ENCODE measurements at places on chromosomes 2 and 18.
A peak's percentile ranks its signal among the peaks of the same experiment; 100 is the strongest.

- DNase-seq, result peak; percentile 90
Measured at GRCh38 chr2:64606479-64607363, 47.0 kb downstream of the SERTAD2 start.

DNA sequence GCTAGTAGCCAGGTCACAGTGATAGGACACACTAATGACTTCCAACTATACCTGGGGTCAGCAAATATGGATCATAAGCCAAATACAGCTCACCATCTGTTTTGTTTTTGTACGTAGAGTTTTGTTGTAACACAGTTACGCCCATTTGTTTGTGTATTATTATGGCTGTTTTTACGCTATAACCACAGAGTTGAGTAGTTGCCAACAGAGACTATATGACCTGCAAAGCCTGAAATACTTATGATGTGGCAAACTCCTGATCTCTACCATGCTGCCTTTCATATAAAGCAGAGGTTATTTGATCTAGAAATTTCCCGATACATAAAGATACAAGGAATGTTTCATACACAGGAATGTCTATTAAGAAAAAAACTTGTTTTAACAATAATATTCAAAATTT is 152.2 kb downstream of the HNMT start:
- DNase-seq, result no peak

GRCh38 chr2:11582612-11582861 is 48.7 kb downstream of the GREB1 start:
- DNase-seq, result no peak

DNA sequence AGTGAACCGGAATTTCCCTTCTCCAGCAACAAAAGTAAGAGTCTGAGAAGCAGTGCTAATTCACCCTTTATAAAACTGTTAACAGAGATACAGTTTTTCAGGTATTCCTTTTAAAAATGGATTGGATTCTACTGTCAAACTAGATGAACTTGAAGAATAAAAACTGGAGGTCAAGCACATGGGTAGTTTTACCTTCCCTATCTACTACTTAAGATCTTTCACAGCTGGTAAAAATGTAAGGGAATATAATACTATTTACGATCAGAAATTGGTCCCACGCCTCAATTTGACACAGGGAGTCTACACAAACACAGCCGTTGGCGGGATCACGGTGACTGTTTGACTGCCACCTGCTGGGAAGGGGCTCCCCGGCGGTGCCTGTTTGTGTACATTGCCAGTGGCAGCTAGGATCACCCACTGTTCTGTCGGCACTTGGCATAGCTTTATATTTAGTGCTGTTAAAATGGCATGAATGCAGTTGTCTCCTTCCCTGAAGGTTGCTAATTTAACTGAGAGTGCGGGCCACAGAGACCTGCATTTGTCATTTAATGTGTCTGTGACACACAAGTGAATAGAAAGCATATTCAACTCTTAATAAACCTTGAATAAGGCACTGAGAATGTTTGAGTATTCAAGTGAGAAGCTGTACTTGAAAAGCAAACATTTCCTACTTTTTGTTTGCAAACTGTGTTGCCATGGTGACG is 59.5 kb downstream of the ABCG8 start:
- DNase-seq, result no peak

DNA sequence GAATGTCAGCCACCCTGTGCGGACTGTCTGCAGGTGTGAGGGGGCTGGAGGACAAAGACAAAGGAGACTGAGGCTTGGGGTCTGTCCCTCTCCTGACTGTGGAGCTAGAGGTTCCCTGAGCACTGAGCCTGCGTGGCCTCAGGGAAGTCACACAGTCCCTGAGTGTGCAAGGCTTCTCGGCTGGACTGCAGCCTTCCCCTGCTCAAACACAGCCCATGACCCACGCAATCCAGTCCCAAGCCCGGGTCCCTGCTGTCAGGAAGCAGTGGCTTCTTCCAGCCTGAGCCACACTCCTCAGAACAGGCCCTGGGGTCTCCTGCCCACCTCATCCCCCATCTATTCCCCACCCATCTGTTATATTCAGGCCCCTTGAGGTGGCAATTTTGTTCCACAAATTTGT is 2.7 kb downstream of the ASTL start:
- no peak for DNase-seq

- DNase-seq, result no peak
Measured at GRCh38 chr2:47299555-47299954, 103.4 kb upstream of the MSH2 start.

DNA sequence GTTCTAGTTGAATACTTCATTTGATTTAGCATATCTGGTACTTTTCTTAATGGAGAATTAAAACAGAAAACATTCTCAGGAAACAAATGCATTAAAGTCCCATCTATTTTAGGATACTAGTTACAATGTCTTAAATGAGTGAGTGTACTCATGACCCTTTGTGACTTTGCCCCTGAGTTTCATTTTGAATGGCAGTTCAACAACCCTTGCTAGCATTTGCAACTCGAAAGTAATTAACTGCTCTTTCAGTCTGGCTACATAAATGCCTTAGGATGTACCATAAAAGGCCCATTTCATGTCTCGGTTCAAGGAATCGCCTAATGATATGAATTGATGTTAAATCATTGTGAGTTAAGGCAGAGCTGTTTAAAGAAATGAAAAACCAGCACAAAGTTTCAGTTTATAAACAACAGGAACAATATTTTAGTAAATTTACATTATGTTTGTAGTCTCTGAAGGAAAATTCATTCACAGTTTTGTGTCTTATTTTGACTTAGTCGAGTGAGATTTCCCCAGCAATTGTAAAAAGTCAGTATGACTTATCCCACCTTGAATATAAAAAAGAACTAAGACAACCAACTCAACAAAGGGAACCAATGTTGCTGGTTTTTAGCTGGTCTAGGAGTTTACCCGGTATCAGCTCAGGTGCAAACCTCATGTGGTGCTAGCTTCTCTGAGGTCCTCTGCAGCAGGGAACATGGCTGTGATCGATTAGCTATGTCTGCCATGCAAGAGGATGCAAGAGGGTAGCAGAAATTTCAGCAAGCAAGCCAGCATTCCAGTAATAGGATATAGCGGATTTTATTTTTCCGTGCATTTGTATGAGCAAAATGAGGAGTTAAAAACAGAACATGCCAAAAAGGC is 386.2 kb downstream of the PTPRM start:
- no peak for DNase-seq

- DNase-seq, result no peak
Measured at GRCh38 chr18:79062806-79063205, 6.4 kb upstream of the ATP9B start.

GRCh38 chr18:54696616-54697293 is 105.7 kb downstream of the DYNAP start:
- no peak for DNase-seq

DNA sequence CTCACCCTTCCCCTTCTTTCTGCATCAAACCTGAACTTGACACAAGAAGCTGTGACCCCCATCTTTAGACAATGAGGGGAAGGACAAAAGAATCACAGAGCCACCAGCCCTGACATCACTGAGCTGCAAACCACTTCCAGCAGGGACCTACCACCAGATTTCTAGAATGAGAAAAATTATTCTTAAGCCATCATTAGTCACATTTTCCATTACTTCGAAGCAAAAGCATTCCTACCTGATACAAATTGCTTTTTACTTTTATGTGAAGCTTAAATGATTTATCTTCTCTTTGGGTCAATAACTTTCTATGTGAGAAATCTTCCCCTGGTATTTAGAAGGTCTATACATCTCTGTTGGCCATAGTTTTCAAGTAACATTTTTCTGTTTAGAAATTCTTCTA is 134.8 kb downstream of the TCF4 start:
- no peak for DNase-seq

GRCh38 chr2:237441605-237442274 is 27.8 kb upstream of the COL6A3 start:
- DNase-seq, result peak; percentile 51

GRCh38 chr2:583666-584065 is 93.5 kb downstream of the TMEM18 start:
- DNase-seq, result no peak

GRCh38 chr2:240638512-240639160 is 13.4 kb downstream of the GPR35 start:
- no peak for DNase-seq

DNA sequence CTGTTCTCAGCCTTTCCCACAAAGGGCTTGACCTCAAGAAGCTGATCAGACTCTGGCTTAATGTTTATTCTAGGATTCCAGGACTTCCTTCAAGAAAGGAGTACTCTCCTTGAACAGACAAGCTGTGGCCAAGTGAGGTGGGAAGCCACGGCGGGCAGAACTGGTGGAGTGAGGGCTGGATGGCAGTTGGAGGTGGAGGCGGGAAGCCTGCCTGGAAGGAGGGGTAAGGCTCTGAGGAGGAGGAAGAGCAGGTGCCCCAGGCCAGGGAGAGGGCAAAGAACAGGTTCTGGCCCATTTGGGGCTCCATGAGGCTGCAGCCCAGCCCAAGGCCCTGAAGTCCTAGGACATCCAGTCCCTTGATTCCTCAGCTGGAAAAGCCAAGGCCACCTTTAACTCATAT is 143.9 kb downstream of the CYP26B1 start:
- no peak for DNase-seq

GRCh38 chr2:69097891-69098655 is 85.1 kb downstream of the ANTXR1 start:
- DNase-seq, result no peak

DNA sequence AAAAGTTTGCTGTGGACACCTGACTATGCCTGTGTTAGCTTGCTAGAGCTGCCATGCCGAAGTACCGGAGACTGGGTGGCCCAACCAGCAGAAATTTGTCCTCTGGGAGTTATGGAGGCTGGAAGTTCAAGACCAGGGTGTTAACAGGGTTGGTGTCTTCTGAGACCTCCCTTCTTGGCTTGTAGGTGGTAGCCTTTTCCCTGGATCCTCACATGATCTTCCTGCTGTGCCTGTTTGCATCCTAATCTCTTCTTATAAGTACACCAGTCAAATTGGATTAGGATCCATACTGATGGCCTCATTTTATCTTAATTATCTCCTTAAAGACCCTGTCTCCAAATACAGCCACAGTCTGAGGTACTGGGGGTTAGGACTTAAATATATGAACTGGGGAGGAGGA is 845 bp downstream of the TMEM177 start:
- DNase-seq, result no peak

DNA sequence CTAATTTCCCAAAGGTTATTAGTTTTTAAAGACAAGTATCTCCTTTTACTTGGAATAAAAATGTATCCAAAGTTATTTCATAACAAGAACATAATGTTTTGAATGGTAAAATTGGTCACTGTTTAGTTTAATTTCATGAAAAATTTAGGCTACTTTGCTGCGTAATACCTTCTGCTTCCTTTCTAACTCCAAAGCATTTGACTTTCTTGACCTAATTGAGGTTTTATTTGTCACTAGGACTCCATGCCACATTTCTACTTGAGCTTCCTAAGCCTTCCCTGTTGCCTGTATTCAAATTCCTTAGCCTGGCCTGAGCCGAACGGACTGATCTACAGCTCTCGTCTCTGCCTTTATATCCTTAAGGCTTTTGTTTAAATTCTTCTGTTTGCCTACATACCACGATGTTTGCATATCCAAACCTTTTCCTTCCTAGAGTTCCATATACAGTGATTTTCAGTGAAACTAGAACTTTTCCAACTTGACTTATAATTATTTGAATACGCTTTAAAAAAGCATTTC is 25.1 kb downstream of the ARMC9 start:
- DNase-seq, result no peak

DNA sequence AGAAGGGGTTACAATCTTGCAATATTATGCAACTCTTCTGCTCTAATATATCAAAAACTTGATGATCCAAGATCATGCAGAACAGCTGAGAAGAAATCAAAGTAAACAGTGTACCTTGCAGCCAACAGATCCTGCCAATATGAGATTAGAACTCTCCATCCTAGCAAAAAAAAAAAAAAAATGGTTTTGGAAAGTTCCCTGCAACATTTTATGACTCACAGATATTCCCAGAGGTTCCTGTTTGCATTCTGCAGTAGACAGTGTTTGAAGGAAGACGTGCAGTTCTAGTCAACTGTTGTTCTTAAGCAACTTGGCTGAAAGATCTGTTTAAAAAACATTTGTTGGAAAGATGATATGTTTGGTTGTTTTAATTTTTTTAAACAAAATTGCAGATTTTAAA is 103.6 kb upstream of the WDR75 start:
- no peak for DNase-seq

DNA sequence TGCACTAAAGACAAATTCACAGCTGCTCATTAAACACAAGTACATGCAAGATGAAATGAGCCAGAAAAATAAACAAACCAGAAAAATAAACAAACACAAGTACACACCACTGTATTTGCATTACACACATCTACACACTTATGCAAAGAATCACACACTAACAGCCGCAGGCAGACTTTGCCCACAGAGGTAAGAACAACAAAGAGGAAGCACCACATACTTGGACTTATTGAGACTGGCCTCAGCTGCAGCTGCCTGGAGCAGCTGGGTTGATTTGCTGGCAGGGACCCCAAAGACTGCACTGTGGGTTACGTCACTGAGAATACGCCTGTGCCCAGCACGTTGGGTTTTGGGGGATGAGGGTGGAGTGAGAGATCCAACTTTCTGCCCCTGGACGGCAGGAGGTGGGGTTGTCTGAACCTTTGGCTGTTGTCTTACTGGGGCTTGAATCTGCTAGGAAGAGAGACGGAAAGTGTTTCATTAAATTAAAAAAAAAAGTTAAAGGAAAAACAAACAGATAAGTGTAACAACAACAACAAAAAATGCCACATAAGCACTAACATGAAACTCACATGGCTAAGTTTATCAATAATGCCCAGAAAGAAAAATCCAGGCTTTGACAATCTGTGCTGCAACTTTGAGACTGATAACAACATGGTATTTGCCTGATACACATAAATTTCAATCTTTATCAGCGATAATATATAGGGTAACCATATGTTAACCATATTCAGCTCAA is 71.9 kb upstream of the NFU1 start:
- DNase-seq, result no peak

- no peak for DNase-seq
Measured at GRCh38 chr2:96558485-96558884, 21.9 kb downstream of the ARID5A start.

DNA sequence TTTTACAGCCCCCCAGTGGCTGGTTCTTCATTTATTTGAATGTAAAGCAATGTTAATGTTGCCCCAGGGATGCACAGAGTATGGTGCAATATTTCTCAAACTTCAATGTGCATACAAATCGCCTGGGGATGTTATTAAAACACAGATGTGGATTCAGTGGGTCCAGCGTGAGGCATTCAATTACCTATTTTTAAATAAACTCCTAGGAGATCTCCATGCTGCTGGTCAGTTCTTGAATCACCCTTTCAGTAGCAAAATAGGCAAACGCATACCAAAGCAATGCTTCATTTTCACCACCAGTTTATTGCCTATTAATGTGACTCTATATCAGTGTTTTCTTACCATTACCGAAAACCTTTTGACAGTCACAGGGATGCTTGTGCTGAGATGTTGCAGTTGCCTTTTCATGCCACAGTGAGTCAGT is 530.7 kb downstream of the CBLN2 start:
- no peak for DNase-seq

DNA sequence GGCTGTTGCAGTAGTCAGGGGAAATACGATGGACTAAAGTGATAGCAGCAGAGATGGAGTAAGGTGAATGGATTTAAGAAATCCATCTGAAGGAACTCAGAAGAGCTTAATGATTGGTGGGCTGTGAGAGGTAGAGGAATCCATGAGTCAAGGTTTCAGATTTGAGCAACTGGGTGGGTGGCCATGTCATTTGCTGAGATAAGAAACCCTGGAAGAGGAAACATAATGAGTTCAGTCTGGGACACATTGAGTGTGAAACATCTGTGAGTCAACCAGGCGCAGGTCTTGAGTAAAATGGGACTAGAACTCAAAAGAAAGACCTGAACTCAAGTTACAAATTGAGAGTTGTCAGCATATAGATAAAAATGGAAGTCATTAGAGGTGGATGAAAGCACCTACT is 19.7 kb upstream of the ASNSD1 start:
- DNase-seq, result no peak
